HepG2 (cell line): ENCODE measurements at places on chromosomes 1 and 21.
A peak's percentile ranks its signal among the peaks of the same experiment; 100 is the strongest.

GRCh38 chr1:67958472-67958871, 92.0 kb downstream of the DIRAS3 start:
- no peak for DNase-seq
- no peak overlapping the region for H3K4me3 ChIP-seq

- no peak overlapping the region for H3K27ac ChIP-seq
- peaks cover 35% of the 10 kb centered on the region for H3K4me1 ChIP-seq
- H3K27me3 ChIP-seq, result no peaks in the 10 kb centered on the region
- DNase-seq, result no peak
- H3K36me3 ChIP-seq, result no peaks in the 10 kb centered on the region
Measured at GRCh38 chr1:95021805-95022643, 50.7 kb downstream of the ALG14 start.

- H3K36me3 ChIP-seq, result no peaks in the 10 kb centered on the region
- H3K27ac ChIP-seq, result no peak overlapping the region
- DNase-seq, result no peak
Measured at GRCh38 chr1:208243527-208243966, 637 bp downstream of the PLXNA2 start.

GRCh38 chr1:72366466-72366865, 84.1 kb upstream of the NEGR1 start:
- H3K4me1 ChIP-seq, result 0 out of 2 replicates have a peak, but pooled peaks cover 7% of the 10 kb centered on the region
- peak; percentile 48 for DNase-seq
- no peaks in the 10 kb centered on the region for H3K27me3 ChIP-seq
- no peak overlapping the region for H3K4me3 ChIP-seq

DNA sequence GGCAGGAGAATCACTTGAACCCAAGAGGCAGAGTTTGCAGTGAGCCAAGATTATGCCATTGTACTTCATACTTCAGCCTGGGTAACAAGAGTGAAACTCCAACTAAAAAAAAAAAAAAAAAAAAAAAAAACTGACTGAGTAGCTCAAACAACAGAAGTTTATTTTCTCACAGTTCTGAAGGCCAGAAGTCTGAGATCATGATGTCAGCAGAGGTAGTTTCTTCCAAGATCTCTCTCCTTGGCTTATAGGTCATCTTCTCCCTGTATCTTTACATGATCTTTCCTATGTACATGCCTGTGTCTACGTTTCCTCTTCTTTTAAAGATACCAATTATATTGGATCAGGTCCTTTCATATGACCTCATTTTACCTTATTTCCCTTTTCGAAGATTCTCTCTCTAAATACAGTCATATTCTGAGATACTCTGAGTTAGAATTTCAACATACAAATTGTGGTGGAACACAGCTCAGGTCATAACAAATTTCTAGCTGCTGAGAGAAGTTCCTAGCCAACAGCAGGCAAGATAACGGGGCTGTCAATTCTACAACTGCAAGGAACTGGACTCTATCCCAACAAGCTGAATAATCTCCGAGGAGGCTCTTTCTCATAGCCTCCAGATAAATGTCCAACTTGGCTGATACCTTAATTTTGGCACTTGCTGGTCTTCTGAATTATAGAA, 187.7 kb upstream of the ADAMTS5 start:
- no peak overlapping the region for H3K27ac ChIP-seq
- no peak for DNase-seq
- no peak overlapping the region for H3K4me3 ChIP-seq
- no peaks in the 10 kb centered on the region for H3K4me1 ChIP-seq
- H3K27me3 ChIP-seq, result no peaks in the 10 kb centered on the region
- H3K36me3 ChIP-seq, result no peaks in the 10 kb centered on the region

- peak overlapping the region; percentile 97 for H3K27ac ChIP-seq
- no peaks in the 10 kb centered on the region for H3K27me3 ChIP-seq
- H3K36me3 ChIP-seq, result no peaks in the 10 kb centered on the region
- peaks cover 46% of the 10 kb centered on the region for H3K4me1 ChIP-seq
- peak overlapping the region; percentile 93 for H3K4me3 ChIP-seq
Measured at GRCh38 chr1:35931446-35932157, 697 bp downstream of the AGO3 start.

GRCh38 chr1:24201941-24202440, 14.9 kb upstream of the IFNLR1 start:
- H3K27me3 ChIP-seq, result no peaks in the 10 kb centered on the region; the same call in 2 of the 3 replicates
- no peak overlapping the region for H3K27ac ChIP-seq
- DNase-seq, result peak; percentile 68
- H3K4me1 ChIP-seq, result peaks cover 20% of the 10 kb centered on the region

- no peaks in the 10 kb centered on the region for H3K27me3 ChIP-seq
- H3K4me1 ChIP-seq, result peaks cover 29% of the 10 kb centered on the region
- no peak overlapping the region for H3K4me3 ChIP-seq
- H3K36me3 ChIP-seq, result no peaks in the 10 kb centered on the region
- no peak for DNase-seq
Measured at GRCh38 chr21:29290240-29290639, 8.5 kb upstream of the BACH1 start.

GRCh38 chr1:14761291-14762153, 163.0 kb downstream of the KAZN start:
- H3K4me1 ChIP-seq, result no peaks in the 10 kb centered on the region
- H3K36me3 ChIP-seq, result no peaks in the 10 kb centered on the region
- no peak overlapping the region for H3K4me3 ChIP-seq

DNA sequence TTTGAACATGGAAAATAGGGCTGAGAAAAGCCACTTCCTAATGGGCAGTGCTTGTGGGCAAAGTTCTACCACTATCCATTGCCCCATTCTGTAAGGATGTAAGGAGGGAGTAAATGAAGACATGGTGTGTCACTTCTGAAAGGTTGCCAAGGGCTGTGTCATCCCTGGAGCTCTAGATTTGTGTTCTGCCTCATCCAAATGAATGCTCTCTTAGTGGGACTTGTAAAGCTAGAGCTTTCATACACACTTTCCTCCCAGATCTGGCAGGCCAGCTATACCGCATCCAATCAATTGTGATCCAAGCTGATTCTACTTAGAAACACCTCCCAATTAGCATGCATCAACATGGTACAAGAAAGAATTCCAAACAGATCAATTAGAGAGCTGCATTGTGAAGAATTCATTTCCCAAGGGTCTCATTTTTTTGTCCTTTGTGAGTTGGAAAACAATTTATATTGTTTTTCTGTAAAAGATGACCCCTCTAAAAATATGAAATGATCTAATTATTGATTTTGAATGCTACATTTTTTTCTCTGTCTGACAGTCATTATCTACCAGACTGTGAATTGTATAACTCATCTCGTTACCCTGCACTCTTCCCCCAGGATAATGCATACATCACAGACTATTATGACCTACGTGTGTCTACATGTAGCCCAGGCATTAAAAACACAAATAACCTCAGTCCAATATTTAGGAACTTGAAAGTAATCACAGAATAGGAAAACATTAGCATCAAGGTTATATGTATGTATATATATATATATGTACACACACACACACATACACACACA, 117.1 kb upstream of the DUSP10 start:
- no peak overlapping the region for H3K4me3 ChIP-seq
- no peaks in the 10 kb centered on the region for H3K4me1 ChIP-seq
- no peaks in the 10 kb centered on the region for H3K36me3 ChIP-seq
- H3K27me3 ChIP-seq, result no peaks in the 10 kb centered on the region

GRCh38 chr1:30879126-30879786, 29.3 kb downstream of the SDC3 start:
- H3K4me3 ChIP-seq, result no peak overlapping the region
- H3K27ac ChIP-seq, result no peak overlapping the region
- H3K4me1 ChIP-seq, result no peaks in the 10 kb centered on the region
- peaks cover 23% of the 10 kb centered on the region for H3K27me3 ChIP-seq
- no peak for DNase-seq
